Right cardiac atrium (tissue), 5 donors: ENCODE measurements at places on chromosomes 5 and 9. TPM values are rescaled to one million over a fixed set of nuclear protein-coding genes. Genes with fewer than 3 reads are reported as not detected.

FCN1 gene
- polyA plus RNA-seq: 1.7 TPM

KIF24 gene
- polyA plus RNA-seq: 0.23 TPM

CARD6 gene
- polyA plus RNA-seq: 3.8 TPM

CD72 gene
- 0.66 TPM for polyA plus RNA-seq

FBN2 gene
- polyA plus RNA-seq: 1.5 TPM

CDC14B gene
- polyA plus RNA-seq: 5.9 TPM

PKN3 gene
- polyA plus RNA-seq: 6.5 TPM

TAF11L4 gene
- polyA plus RNA-seq: not detected

TAF7 gene
- polyA plus RNA-seq: 94.6 TPM

PCDHB11 gene
- polyA plus RNA-seq: 0.48 TPM

CSF2 gene
- not detected for polyA plus RNA-seq

PCDHGA3 gene
- 2.1 TPM for polyA plus RNA-seq

FAM221B gene
- polyA plus RNA-seq: not detected

PCDHGA7 gene
- 1.8 TPM for polyA plus RNA-seq

TMEM215 gene
- polyA plus RNA-seq: 0.07 TPM

LCNL1 gene
- 2.4 TPM for polyA plus RNA-seq

STK32A gene
- polyA plus RNA-seq: 0.81 TPM

ADAMTS2 gene
- 7.0 TPM for polyA plus RNA-seq

RAB3C gene
- polyA plus RNA-seq: 0.34 TPM

WDR38 gene
- polyA plus RNA-seq: 0.09 TPM
